ENCODE measurements at places on chromosomes 12 and 14. TPM values are rescaled to one million over a fixed set of nuclear protein-coding genes. Genes with fewer than 3 reads are reported as not detected.

The MUCL1 gene
- not detected for total RNA-seq

DNA sequence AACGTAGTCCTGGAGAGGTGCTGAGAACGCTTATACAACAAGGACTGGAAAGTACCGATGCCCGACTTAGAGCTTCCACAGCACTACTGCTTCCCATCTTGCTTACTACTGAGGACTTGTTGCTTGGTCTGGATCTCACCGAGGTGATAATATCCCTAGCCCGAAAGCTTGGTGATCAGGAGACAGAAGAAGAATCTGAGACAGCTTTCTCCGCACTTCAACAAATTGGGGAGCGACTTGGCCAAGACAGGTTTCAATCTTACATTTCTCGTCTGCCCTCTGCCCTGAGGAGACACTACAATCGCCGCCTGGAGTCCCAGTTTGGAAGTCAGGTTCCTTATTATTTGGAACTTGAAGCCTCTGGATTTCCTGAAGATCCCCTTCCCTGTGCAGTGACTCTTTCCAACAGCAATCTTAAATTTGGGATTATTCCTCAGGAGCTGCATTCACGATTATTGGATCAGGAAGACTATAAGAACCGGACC is 1.1 kb downstream of the TOGARAM1 start:
- no peak for DNase-seq

GRCh38 chr12:120079411-120080400 is 36.8 kb downstream of the RAB35 start:
- no peak for DNase-seq

DNA sequence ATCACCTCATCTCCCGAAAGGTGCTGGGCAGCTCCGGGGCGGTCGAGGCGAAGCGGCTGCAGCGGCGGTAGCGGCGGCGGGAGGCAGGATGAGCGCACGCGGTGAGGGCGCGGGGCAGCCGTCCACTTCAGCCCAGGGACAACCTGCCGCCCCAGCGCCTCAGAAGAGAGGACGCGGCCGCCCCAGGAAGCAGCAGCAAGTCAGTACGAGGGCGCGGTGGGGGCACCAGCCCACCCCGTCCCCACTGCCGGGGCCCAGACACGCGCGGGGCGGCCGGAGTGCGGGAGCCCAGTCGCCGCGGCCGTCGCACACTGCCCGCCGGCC is 862 bp downstream of the HMGA2 start:
- no peak for DNase-seq

DNA sequence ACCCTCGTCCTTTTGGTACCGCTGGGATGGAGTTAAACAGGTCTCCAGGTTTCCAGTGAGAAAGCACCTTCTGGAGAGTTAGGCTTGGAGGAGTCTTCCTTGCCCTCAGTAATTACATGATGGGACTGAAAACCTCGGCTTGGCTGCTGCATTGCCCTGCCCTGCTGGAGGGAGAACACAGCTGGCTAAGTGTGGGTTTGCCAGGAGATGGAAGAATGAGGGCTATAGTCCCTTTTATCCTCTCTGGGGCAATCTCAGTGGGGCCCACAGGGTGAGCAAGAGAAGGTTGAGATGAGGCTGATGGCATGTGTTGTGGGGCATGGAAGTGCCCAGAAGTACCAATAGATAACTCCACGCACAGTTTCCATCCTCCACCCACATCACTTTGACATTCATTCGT is 23.2 kb upstream of the MEG3 start:
- DNase-seq = no peak
